ENCODE measurements at places on chromosomes 2 and 18.

- DNase-seq, result peak; percentile 45
Measured at GRCh38 chr2:46521215-46521683, 41.9 kb downstream of the TMEM247 start.

DNA sequence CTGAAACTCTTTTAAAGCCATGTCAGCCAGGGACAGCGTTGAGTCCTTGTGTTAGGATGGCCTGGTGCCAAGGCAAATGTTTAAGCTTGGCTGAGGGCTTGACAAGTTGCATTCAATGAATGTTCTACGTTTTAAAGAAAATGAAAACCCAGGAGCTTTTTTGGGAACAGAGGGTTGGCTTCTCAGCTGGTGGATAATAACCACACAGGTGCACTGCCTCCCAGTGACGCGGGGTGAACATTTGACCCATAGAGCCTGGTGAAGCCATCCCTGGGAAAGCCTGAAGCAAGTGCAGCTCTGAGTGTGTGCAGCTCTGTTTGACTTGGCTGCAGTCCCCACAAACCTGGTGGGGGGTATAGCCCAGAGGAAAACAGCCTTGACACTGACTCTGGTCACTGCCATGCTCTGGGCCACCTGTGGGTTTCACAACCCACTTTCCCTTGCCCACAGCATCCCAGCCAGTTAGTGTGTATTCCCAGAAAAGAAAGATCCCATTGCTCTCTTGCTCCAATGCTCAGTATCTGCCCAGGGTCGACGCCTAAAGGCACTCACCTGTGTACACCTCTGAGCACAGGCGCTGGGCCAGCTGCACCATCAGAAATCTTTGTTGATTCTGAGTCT is 874.9 kb downstream of the RNF144A start:
- DNase-seq, result peak; percentile 18

- peak; percentile 65 for DNase-seq
Measured at GRCh38 chr18:13159579-13159978, 59.0 kb upstream of the LDLRAD4 start.

GRCh38 chr2:226450141-226450540 is 349.5 kb downstream of the IRS1 start:
- no peak for DNase-seq

GRCh38 chr2:221848286-221848685 is 276.2 kb upstream of the EPHA4 start:
- DNase-seq, result no peak

DNA sequence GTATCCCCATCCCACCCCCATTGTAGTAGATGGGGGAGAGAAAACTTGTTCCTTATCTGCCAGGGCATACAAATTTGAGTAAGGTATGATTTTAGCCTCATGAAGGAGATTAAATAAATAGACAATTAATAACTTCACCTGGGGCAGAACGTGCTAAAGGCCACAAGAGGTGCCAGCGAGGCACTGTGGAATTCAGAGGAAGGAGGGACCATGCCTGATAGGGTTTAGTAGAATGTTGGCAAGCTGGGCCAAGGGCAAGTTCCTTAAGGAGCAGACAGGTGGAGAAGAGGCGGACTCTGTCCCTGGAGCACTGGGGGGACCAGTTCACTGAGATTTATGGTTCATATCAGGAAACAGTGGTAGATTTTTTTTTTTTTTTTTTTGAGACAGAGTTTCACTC is 22.5 kb downstream of the STAMBP start:
- no peak for DNase-seq

GRCh38 chr2:233551491-233551890 is 15.1 kb downstream of the USP40 start:
- DNase-seq, result no peak

DNA sequence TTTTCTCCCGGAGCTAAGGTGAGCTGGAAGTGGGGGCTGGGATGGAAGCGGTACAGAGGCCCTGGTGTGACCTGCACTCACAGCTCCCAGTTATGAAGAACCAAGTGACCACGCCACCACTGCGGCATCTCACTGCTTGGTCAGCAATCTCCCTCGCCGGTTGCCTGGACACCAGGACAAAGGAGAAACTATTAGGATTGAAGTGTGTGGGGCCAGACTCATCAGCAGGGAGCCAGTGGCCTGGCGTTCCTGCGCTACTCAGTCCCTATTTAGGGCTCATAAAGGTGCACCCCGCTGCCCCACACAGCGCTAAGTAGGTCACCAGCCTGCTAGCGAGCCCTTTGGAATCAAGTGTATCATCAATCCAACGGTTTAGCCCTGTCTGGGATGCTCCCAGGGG is 82.9 kb downstream of the ZCCHC2 start:
- no peak for DNase-seq

- DNase-seq, result no peak
Measured at GRCh38 chr2:11571170-11571569, 37.3 kb downstream of the GREB1 start.

- no peak for DNase-seq
Measured at GRCh38 chr2:104563398-104563996, 290.4 kb upstream of the POU3F3 start.

GRCh38 chr18:44958455-44958854 is 277.8 kb downstream of the SETBP1 start:
- DNase-seq, result peak; percentile 62

- no peak for DNase-seq
Measured at GRCh38 chr18:63265326-63265725, 54.2 kb downstream of the BCL2 start.

- no peak for DNase-seq
Measured at GRCh38 chr2:11122380-11122779, 32.9 kb upstream of the SLC66A3 start.

DNA sequence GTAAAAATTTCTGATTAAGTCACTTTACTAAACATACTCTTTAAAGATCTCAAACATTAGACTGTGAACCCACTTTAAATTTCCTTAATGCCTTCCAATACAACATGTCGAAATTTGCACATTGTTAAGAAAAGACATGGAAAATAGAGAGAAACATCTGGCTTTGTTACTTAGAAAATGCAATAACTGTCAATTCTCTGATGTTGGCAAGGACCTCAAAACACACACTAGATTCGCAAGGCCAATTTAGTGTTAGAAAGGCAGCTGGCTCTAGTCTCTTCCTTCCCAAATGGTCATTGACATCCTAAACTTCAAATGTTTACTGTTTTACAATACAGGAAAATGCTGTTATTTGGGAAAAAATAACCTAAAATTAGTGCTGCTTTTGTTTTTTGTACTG is 110.6 kb downstream of the UPP2 start:
- DNase-seq, result no peak

GRCh38 chr2:233480490-233481202 is 85.9 kb downstream of the USP40 start:
- DNase-seq, result no peak

DNA sequence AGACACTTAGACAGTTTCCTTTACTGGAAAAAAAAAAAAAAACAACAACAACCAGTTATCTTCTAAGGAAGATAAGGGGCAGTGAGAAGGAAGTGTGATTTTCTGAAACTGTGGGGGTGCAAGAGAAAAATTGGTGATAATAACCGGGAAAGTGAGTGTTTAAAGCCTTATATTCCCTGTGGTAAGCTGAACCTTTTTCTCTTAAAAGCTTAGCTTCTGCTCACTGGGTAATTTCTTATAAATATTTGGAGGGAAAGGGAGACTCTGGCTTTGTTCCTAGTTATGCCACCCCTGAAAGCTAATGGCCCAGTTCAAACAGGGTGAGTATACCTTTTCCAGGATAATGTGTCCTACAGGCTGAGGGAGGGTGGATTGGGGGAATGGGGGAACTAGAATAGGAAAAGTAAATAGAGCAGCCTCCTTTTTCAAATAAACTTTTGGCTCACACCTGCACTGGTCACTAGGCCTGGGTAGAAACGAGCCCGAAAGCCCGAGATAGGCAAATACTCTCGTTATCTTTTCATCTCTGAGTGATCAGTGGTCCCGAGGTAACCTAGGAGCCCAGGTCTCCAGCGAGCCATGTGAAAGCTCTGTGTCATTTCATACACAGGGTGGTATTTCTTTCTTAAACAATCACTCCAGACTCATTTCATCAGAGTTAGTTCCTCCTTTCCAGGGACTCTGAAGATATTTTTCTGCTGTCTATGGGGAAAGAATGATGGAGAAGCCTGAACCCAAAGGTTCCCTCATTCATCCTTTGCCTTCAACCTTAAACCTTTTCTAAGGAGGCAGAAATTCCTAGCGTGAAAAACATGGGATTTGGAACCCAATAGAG is 15.5 kb upstream of the SRBD1 start:
- DNase-seq, result no peak

DNA sequence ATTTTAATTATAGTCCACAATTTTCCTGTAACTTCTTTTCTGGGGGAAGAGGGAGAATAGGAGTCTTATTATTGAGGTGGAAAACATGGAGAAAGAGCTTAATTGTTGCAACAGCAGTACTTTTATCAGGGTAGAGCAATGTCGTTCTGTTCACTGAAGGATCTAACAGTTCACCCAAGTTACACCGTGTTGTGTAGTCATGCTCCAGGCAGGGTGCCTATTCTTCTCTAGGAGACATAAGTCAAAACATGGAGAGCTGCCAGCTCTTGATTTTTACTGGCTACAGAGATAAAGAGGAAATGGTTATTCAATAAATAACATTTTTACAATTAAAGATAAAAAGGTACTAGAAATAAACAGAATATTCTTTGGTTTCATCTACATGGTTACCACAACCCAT is 594.3 kb upstream of the NETO1 start:
- DNase-seq, result peak; percentile 59

DNA sequence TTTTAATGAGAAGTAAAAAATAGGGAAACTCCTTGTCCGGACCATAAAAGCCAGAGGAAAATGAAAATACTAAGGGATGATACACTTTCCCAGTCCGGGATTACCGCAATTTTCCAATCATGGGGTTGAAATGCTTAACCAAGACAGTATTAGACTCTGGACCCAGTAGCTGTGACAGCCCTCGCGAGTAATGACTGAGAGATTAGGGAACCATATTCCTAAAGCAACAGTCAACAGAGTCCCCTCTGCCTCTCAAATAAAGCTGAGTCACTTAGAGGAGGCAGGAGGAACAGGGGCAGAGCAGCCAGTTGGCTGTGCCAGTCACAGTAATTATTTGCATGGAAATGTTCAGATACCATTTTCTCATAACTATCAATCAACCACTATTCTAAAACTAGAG is 34.8 kb downstream of the GPATCH11 start:
- no peak for DNase-seq

- peak; percentile 53 for DNase-seq
Measured at GRCh38 chr18:56377231-56377630, 261.2 kb downstream of the TXNL1 start.

GRCh38 chr2:1676913-1677820 is 67.1 kb downstream of the PXDN start:
- DNase-seq, result no peak

- no peak for DNase-seq
Measured at GRCh38 chr18:36424741-36425142, 127.2 kb downstream of the FHOD3 start.

- DNase-seq, result no peak
Measured at GRCh38 chr18:3803350-3803749, 353.4 kb downstream of the TGIF1 start.

- peak; percentile 78 for DNase-seq
Measured at GRCh38 chr2:216013080-216013909, at the start of gene MREG. TSS of gene MREG (minus strand) at chr2:216013551. CDS start at chr2:216013327, 224 bp downstream.

DNA sequence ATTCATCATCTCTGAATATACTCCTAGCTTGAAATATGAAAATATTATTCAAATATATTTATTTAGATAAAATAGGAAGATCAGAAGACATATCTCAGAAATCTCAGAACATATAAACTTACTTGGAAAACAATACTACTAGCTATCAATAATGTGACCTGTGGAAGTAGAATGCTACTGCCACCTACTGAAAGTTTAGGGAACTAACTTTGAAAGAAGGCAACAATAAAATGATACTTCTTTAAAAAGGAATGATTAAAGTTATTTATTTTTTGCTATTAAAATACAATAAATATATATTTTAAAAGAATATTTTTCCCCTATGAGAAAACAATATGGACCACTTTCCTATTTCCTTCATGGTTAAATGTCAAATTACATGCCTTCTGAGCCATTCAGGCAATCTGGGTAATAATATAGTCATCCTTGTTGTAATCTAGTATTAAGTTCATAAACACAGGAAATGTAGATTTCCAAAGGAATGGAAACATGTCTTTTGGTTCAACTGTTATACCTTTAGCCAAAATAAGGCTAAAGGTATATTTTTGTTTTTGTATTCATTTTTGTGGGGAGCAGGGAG is 26.0 kb downstream of the ACADL start:
- peak; percentile 27 for DNase-seq

DNA sequence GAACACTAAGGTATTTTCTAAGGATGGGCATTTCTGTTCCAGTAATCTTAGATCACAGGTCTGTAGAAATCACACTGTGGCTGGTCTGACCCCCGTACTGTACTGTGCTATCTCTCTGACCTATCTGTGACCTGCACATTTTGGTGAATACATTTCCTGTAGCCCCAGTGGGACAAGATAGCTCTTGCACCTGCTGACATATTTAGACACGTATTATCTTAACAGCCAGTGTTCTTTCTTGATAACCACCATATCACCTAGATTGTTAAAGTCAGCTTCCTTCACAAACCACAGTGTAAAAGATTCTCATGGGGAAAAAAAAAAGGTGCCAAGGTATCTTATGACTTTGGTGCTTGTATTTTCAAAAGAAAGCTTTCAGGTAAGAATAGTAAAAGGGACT is 39.8 kb upstream of the TMEM247 start:
- DNase-seq, result no peak

DNA sequence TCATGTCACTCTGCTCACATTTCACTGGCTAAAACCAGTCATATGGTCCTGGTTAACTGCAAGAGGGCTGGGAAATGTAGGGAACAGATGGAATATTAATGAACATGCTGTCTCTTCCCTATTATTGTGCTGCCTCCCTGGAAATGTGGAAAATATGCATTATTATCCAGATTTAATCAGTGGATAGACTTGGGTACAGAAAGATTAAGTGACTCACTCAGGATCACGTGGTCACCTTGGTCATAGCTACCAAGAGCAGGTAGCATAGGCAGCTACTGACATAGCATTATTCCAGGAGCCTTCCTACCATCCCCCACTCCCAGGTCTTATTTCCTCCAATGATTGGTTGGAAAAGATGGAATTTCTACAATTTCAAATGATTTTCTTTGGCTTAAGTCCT is 141.1 kb downstream of the HRH4 start:
- no peak for DNase-seq

- peak; percentile 46 for DNase-seq
Measured at GRCh38 chr2:24123922-24124580, 782 bp downstream of the FAM228B start.

- peak; percentile 47 for DNase-seq
Measured at GRCh38 chr2:219309278-219309677, at the start of gene PTPRN. TSS of gene PTPRN (minus strand) at chr2:219309401. CDS start at chr2:219309332, 69 bp downstream.

- no peak for DNase-seq
Measured at GRCh38 chr2:113167962-113168340, 5.8 kb upstream of the PSD4 start.

GRCh38 chr2:8803658-8804379 is 33.6 kb downstream of the KIDINS220 start:
- peak; percentile 77 for DNase-seq

Measured in fibroblast of skin of back (primary cell).